NCI-H1694 treated with DMSO at 0.1 percent for 48 hours (cell line): ENCODE measurements at places on chromosomes 12 and 14.

DNA sequence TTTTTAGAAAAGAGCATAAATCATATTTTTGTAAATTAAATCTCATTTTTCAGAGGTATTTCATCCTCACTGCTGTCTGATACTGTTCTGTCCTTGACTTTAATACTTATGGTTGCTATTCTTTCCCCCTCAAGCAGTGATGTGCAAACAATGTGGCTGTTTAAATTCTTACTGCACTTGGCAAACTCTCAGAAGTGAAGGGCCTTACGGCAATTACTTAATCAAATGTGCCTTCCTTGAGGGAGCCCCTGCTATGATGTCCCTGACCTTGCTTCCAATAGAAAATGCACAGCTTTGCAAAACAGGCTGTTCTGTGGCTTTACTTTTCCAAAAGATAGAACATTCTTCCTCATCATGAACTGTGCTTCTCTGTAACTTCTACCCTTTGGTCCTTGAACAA is 35.2 kb downstream of the UBE3B start:
- DNase-seq, result no peak

GRCh38 chr12:75477137-75477536 is 3.4 kb upstream of the GLIPR1 start:
- DNase-seq, result no peak

DNA sequence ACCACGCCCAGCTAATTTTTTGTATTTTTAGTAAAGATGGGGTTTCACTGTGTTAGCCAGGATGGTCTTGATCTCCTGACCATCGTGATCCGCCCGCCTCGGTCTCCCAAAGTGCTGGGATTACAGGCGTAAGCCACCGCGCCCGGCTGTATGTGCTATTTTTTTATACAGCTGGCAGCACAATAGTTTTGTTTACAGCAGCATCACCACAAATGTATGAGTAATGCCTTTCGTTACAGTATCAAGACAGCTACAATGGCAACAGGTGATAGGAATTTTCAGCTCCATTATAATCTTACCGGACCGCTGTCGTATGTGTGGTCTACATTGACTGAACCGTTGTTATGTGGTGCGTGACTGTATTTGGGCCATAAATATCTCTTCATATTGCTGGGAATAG is 11.6 kb upstream of the MDM2 start:
- DNase-seq, result no peak

- no peak for DNase-seq
Measured at GRCh38 chr12:20695232-20695631, at the start of gene SLCO1C1. SLCO1C1 (plus strand) TSS chr12:20695332; CDS start chr12:20699577, 4,245 bp downstream.

- DNase-seq, result no peak
Measured at GRCh38 chr14:78142998-78143397, 27.2 kb upstream of the NRXN3 start.

- DNase-seq, result no peak
Measured at GRCh38 chr14:105525861-105526775, at the start of gene TMEM121. TMEM121 (plus strand) TSS chr14:105526583; CDS start chr14:105528835, 2,252 bp downstream.

GRCh38 chr14:31294746-31295405 is 87.3 kb upstream of the HECTD1 start:
- DNase-seq, result no peak

DNA sequence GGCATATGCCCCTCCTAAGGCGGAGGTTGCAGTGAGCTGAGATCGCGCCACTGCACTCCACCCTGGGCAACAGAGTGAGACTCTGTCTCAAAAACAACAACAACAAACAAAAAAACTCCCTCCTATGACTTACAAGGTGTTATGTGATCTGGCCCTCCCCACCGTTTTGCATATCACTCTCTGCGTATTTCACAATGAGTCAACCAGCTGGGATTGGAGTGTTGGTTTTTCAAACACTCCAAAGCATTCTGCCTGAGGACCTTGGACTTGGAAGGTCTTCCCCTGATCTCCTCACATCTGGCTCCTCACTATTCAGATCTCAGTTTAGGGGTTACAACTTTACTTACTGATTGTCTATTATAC is 14.0 kb downstream of the MANSC1 start:
- DNase-seq, result no peak

- DNase-seq, result no peak
Measured at GRCh38 chr14:73879027-73879426, 7.6 kb upstream of the ZNF410 start.

DNA sequence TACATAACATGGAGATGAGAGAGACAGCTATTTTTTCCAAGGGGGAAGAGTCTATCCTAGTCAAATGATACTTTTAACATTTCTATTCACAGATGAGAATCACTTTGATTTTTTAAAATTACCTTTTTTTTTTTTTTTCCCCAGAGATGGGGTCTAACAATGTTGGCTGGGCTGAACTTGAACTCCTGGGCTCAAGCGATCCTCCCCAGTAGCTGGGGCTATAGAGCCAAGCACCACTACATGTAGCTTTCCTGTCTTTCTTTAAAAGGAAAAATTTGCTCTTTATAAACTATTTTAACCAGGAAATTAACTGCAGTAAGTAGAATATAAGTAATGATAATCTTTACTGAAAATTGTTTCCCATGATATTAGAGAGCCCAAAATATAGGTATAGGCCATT is 3.3 kb downstream of the PRICKLE1 start:
- DNase-seq, result no peak

GRCh38 chr12:1907652-1908611 is 10.5 kb downstream of the CACNA2D4 start:
- DNase-seq, result no peak

- DNase-seq, result peak; percentile 54
Measured at GRCh38 chr14:81169711-81170103, 51.1 kb downstream of the GTF2A1 start.

DNA sequence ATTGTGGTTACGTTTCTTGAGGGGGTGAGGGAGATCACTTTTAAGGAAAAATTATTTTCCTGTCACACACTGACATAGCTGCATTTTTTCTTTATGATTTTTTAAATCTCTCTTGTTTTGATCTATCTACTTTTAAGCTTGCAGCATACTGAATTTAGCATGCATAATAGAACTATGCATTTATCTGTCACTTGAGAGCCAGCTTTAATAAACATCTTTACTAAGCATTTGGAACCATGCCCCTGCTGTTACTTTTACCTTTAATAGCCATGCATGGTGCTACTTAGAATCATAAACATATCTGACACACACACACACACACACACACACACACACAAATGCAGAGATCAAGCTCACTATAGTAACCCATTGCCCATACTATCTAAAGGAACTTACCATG is 486.2 kb downstream of the NELL2 start:
- peak; percentile 80 for DNase-seq

GRCh38 chr14:102733326-102733725 is 43.9 kb upstream of the TRAF3 start:
- no peak for DNase-seq

DNA sequence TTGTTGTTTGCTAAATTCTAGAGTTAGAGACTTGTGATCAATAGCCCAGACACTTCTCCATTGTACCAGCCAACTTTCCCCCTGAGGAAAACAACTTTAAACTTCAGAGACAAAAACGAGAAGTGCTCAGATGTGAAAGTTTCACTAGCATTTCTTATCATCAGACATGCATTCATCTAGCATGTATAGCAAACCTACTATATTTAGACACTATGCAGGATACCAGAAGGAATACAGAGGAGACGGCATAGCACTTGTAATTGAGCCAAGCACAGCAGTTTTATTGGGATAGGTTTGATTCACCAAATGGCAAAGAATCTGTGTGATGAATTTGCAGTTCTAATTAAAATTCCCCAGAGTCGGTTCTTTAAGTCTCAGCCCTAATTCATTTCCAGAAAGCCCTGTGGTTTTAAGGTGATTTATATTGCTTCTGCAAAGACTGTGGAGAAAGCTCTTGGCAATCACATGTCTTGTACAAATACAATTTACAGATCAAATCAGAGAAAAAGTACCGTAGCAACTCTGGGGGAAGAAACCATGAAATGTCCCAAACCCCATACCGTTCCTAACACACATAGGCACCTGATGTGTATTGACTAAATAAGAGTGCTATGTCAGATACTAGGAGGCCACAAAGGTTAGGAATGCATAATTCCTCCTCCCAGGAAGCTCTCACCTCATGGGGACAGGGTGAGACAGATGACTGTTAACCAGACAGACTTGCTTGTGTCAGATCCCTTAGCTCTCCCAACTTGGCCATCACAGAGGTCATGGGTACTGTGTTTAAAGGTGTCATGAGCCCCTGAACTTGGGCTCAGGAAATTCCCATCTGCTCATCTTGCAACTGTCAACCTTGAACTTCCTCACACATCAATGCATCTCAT is 69.6 kb upstream of the KRAS start:
- DNase-seq, result no peak

DNA sequence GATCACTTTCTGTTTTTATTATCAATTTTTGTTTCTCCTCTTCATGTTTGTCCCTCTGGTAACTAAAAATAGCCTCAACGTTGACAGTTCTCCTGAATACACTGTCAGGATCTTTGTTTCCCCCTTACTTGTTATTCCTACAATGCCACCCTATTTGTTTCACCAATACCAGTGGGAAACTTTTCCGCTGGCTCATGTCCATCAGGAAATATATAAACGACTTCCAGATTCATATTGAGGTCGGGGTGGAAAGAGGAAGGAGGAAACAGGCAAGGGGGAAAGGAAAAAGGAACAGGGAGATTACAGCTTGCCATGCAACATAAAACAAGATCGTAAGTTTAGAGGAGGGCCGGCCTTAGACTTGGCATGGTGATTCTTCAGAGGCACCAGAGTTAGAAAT is 61.7 kb downstream of the BTBD7 start:
- DNase-seq, result no peak

GRCh38 chr14:92945959-92946846 is 23.3 kb downstream of the CHGA start:
- no peak for DNase-seq

GRCh38 chr14:77794357-77794756 is 5.6 kb upstream of the ADCK1 start:
- no peak for DNase-seq

DNA sequence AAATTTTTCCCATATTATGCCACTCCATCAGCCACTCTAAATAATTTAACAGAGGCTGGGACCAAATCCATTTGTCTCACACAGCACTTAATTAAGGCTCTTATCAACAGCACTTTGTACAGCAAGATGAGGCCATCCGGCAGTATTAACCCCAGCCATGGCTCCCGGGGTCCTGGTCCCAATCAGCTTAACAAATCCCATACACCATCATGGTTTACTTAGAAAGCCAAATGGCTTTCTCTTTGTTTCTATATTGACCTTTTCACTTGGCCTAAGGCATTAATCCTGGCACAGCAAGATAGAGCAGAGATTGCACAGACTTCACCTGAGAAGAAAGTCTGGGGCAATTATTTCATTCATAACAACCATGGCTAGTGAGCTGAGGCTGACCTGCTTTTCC is 38.6 kb downstream of the SPTSSA start:
- DNase-seq, result no peak

DNA sequence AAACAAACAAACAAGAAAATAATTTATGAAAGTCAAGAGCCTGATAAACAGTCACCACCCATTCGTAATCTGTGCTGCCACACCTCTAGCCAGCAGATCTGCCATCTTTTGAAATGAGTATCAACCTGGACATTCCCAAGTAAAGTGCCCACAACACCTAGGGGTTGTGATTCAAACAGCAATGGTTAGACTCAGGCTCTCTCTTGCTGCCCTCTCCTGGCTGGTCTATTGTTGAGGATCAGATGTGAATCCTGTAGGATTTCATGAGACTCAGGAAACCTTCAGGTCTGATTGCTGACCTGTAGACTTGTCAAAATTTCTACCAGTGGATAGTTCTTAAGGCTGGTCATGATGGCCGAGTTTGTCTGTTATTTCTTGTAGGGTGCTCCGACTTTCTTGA is 26.8 kb downstream of the DGLUCY start:
- DNase-seq, result peak; percentile 61

DNA sequence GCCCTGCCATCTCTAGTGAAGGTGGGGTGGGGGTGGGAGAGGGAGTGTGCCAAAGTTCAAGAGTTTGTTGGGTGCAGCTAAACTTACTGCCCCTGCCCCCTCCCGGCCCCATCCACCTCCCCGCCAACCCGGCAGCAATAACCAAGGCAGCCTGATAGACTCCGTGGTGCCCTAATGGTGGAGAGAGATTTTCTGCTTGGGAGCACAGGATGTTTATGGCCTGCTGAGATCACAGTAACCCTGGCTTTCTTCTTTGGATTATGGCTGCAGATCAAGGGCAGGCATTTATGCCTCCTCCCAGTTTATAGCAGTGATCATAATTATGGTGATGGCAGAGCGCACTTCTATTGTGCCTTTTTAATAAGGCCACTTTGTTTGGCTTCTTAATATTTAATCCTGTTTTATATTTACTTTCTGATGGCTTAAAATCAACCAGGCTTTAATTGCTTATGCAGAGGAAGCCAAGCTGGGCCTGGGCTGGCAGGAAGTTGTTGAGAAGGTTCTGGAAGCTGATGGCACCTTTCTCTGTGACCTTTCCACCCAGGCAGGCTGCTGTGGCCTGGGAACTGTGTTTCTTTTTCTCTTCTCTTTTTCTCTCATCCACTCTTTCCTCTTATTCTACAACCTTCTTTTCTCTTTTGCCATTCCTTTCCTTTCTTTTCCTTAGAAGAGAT is 256.8 kb upstream of the FKBP4 start:
- DNase-seq, result no peak

DNA sequence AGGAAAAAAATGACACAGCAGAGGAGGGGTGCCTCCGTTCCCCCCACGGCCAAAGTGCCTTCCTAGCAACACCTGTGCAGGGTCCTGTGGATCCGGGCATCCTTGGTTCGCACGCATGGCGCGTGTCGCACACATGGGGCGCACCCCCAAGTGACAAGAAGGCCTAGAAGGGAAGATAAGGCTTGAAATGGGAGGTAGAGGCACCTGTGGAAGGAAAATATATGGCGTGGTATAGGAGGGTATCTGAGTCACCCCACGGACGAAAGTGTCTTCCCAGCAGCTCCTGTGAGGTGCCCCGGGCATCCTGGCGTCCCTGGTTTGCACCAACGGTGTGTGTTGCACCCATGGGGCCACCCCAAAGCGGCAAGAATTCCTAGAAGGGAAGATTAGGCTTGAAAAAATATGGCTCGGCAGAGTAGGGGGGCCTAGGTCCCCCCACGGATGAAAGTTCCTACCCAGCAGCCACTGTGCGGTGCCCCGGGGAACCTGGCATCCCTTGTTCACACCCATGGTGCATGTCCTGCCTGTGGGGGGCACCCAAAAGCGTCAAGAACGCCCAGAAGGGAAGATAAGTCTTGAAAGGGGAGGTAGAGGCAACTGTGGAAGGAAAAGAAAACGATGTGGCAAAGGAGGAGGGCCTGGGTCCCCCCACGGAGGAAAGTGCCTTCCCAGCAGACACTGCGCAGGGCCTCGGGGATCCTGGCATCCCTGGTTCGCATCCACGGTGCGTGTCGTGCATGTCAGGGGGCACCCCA is 280.0 kb downstream of the ALG10 start:
- no peak for DNase-seq

- DNase-seq, result no peak
Measured at GRCh38 chr12:27076928-27077327, 5.5 kb downstream of the C12orf71 start.

- DNase-seq, result no peak
Measured at GRCh38 chr12:16096273-16096849, 181.1 kb downstream of the SLC15A5 start.

DNA sequence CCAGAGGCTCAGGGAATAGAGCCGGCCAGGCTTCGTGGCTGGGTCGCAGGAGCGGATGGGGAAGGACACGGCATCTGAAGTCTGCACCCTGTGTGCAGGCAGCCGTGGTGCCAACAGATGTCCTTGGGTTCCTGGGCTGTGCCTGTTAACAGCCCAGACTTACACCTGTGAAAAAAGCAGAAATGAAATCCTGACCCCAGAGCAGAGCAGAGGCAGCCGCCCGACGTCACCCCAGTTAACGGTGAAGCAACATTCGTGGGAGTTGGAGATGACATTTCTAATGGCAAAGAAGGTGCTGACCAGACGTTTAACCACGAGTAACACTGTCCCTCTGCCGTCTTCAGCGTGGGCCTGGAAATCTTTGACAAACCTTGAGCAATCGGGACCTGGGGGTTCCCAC is 200.3 kb upstream of the DIO3 start:
- no peak for DNase-seq
